ENCODE measurements at places on chromosomes 7 and 10.

DNA sequence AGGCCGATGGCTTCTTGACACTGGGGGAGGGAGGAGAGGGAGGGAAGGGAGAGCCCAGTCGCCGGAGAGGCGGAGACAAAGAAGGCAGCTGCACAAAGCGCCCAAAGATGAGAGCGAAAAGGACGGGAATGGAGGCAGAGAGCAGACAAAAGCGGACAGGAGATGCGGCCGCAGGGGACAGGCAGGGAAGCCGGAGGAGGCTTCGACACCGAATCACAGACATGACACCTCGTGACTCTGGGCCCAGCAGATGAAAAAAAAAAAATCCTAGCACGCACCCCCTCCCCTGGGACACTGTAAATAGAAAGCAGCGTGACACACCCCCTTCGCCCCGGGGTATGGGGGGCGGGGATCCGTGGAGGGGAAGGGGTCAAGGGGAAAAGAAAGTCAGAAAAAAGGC lies 976 bp downstream of the NAT16 start:
- DNase-seq = no peak

- no peak for DNase-seq
These were observed 99.8 kb upstream of the KIF5B start for GRCh38 chr10:32156031-32156495.

DNA sequence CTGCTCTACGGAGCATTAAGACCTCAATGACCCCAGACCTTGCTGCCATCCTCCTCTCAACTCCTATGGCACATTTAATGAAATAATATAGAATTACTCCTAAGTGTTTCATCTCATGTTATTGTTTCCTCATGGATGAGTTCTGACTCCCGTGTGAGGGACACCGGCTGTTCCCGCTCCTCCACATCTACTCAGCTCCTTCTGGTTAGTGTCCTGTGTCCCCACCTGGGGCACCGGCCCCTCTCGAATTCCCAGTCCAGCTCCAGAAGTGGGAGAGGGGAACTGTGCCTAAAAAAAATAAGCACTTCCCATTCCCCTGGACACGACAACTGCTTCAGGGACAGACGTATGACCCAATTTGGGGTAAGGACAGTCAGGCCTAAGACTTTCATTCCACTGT lies 58.3 kb downstream of the PIP4K2A start:
- DNase-seq = no peak

GRCh38 chr7:100642534-100642907 lies 1.2 kb upstream of the TFR2 start:
- no peak for DNase-seq

DNA sequence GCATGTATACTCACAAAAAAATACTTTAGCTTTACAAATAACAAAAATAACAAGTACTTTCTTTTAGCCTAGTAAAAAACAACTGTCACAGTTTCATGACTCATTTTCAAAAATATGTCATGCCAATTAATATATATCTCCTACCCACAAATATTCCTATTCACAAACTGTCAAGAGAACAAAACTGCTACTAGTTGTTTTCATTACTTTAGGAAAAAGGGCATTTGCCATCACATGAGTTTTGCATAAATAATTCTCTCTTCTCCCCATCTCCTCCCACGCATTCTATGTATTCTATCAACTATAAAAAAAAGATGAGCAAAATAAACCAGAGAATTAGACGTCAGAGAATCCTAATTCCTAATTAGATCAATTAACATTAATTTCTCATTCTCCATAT lies 87.6 kb downstream of the PIP4K2A start:
- DNase-seq = no peak

- DNase-seq = no peak
These were observed 58.8 kb upstream of the SRRM3 start for GRCh38 chr7:76142861-76143260.

- no peak for DNase-seq
These were observed 16.0 kb downstream of the CCDC71L start for GRCh38 chr7:106644999-106645398.

- no peak for DNase-seq
These were observed 79.3 kb upstream of the PPP2R2D start for GRCh38 chr10:131821378-131822012.

- peak; percentile 27 for DNase-seq
These were observed 29.0 kb upstream of the ZNF273 start for GRCh38 chr7:64874114-64874513.

DNA sequence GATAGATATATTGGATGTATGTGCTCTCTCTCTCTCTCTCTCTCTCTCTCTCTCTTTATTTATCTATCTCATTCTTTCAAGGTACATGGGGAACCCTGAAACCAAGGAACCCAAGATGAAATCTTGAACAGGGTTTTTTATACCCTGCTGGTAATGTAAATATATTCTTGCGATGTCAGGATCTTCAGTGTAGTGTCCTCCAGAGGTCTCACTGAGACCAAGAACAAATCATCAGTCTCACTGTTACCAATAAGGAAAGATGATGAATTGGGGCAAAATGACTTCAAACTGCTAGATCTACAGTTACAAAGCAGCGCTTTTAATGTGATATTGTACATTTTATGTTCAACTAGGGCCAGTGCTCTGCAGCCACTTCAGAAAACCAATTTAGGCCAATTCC lies 423.5 kb downstream of the ANKRD7 start:
- no peak for DNase-seq

- DNase-seq = no peak
These were observed 168.3 kb upstream of the RNF32 start for GRCh38 chr7:156472267-156472666.

DNA sequence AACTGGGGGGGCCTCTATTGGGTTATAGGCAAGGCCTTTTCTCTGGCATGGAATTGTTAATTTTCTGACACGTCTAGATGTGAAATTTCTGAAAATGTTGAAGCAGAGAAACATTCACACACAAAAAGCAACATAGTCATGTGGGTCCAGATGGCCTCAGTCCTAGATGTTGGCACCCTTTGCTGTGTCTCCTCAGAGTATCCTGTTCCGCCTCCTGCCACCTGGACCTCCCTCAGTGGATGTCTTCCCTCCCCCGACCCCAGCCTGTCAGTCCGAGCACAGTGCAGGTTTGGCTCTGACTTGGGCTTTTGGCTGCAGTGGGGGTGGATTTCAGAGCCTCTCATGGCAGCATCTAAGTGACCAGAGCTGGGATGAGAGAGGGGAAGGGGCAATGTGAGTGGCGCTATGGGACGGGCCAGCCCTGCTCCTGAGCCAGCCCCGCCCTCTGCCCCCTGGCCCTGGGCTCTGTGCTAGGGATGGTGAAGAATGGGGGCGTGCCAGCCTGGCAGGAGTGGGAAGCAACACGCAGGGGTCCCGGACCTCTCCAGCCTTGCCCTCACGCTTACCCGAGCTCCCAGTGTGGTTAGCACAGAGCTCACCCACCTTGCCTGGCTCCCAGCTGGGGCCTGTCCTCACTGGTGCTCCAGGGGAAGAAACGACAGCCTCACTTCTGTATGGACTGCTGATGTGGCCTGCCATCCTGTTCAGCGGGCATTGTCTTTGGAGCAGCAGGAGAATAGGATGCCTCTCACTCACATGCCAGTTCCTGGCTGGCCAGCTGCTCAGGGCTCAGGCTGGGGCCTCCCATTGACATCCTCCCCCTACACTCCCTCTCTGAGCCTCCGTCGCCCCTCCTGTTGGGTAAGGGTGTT lies 6.2 kb downstream of the ATP6V0E2 start:
- DNase-seq = no peak

- DNase-seq = no peak
These were observed 10.0 kb downstream of the LAMB4 start for GRCh38 chr7:108120196-108120595.

GRCh38 chr7:31852462-31852861 lies 165.4 kb downstream of the PPP1R17 start:
- no peak for DNase-seq

GRCh38 chr10:73906524-73907447 lies 4.1 kb upstream of the PLAU start:
- peak; percentile 88 for DNase-seq

DNA sequence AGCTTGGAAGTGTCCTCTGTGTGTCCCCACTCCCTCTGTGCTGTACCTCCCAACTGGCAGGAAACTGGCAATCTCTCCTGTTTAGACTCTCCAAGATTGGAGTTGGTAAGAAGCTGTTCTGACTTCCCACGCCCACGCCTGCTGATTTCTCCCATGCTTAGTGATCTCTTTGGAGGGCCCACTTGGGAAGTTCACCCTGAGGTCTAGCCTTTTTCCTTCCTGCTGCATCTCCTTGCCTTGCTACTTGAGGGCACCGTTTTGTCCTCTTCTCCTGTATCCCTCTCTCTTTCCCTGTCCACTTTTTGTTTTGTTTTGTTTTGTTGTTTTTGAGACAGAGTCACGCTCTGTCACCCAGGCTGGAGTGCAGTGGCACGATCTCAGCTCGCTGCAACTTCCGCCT lies 35.4 kb downstream of the ZAN start:
- no peak for DNase-seq

DNA sequence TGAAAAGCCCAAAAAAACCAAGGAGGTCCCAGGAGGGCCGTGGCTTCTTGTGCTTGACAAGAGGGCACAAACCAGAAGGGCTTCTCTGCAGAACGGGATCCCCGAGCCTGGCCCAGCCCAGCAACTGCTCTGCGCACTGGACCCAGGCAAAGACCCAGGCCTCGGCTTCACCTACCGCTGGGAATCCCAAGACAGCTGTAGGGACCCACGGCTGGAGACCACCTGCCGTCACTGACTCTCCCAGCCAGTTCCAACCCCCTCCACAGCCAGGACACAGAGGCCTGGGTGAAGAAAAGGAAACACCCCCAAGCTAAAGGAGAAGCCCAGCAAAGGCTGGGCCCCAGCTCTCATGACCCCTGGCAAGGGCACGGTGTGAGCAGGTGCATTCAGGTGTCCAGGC lies 24.3 kb downstream of the PDGFA start:
- DNase-seq = no peak

DNA sequence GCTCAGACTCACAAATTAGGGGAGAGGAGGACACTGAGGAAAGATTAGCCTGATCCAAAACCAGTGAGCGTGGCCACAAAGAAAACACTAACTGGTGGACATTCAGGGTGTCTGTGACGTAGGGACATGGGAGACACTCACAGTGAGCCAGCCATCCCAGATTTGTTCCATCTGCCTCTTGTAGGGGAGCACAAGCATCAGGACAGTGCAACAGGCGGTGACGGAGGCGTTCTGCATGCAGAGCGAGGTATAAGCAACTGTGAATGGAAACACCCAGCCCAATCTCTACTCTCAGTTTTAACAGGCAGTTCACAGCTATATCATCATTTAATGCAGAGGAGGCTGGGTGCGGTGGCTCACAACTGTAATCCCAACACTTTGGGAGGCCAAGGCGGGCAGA lies 52.8 kb upstream of the TOMM7 start:
- DNase-seq = no peak

GRCh38 chr10:9515922-9516321 lies 1461.4 kb downstream of the GATA3 start:
- DNase-seq = no peak

DNA sequence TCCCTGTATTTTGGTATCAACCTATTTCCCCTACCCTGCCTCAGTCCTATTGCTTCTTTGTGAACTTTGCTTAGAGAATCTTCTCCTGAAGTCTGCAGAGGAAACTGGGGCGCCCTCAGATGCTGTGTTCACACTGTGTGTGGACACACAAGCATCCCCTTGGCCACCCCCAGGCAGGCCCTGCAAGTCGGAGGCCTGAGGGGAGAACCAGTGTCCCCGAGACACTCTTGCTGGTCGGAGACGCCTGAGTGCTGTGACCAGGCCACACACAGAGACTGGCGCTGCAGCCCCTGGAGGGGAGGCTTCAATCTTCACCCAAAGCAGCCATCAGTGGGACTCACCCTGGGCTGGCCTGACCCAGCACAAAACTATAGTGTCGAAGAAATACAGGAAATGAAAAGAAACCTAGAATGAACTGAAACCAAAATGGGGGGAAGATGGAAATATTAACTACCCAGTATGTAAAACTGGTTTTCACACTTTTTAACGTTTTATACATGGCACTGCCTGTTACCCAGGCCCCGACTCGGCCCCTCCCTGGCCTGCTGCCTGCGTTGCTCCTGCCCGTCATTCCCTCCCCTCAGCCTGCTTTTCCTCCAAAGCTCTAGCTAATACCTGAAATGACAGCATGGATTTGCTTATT lies 48.4 kb upstream of the FAM20C start:
- no peak for DNase-seq

All from MCF 10A (cell line).